ENCODE measurements at places on chromosomes 7 and 10. TPM values are rescaled to one million over a fixed set of nuclear protein-coding genes. Genes with fewer than 3 reads are reported as not detected.

The CSTF2T gene
- 19.1 TPM for total RNA-seq

The SLC13A1 gene
- total RNA-seq, result not detected

DNA sequence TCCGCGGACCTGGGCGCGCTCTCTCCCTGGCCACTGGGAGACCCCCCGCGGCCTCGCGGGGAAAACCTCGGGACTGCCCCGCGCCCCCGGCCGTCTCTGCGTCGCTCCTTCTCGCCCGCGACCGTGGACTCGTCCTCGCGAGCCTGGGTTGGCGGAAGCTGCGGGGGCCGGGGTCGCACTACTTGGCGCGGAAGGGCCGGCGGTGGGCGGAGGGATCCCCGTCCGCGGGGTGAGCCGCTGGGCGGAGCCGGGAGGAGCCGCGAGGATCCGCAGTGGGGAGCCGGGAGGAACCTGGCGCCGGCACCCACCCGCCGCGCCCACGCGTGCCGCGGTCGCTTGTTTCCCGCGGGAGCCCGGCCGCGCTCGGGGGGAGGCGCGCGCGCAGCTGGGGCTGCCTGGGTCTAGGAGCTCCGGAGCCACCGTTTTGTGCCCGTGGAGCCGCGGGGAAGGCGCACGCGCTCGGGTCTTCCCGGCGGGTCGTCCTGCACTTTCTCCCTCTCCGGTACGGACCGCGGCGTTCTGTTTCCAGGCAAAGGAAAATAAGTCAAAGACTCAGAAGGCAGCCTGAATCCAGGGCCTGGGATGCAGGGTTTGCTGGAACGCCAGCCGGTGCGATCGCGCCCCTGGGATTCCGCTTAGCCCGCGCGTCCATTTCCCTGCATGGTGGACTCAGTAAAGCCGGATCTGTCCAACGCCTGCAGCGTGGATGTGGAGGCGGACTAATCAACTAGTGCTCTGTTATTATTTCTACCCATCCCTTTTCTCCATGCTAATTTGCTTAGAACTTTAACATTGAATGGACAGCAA is 28.7 kb upstream of the KMT2C start:
- DNase-seq, result peak; percentile 74

- no peak for DNase-seq
Observed at GRCh38 chr7:36736090-36736898, 12.0 kb upstream of the AOAH start.

DNA sequence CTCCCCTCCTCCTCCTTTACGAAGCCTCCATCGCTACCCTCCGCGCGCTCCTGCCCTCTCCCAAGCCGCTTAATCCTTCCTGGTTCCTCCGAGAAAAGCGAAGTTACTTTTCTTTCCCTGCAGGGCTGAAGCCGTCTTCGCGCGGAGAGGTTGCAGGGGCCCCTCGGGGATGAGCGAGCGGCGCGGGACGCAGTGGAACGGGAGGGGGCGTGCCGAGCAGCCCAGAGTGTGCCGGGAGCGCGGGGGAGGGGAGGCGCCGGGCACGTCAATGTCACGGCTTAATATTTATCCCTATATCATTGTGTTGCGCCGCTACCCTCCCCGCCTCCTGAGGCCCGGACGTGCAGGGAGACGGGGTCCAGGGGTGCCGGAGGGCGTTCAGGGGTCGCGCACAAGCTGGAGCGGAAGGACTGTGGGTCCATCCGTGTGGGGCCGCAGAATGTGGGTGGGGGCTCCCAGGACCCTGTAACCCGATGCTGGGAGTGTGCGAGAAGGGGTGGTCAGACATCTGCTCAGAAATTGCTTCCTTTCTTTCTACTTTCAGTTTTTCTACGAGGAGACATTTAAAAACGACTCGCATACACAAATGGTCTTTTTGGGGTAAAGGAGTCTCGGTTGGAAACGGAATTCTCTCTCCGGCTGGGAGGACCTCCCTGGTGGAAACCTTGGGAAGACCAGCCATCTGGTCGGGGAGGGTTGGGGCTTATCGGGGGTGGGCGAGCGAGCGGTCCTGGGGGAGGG is 2.4 kb downstream of the CDK6 start:
- DNase-seq, result peak; percentile 70

DNA sequence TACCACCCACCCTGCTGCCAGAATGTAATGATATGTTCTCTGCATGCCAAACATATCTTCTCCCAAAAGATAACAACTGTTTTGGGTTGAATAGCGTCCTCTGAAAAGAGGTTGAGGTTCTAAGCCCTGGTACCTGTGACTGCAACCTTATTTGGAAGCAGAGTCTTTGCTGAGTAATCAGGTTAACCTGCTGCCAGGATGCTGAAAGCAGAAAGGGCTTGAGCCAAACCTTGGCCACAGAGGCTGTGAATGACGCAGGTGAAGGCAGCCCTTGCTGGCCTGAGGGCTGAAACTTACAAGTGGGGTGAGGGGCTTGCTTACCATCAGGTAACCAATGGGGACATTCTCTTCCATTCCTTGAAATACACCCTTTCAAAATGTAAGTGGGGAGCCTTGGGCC is 151.8 kb upstream of the RHEB start:
- DNase-seq, result peak; percentile 63

GRCh38 chr7:112238330-112238729 is 31.8 kb downstream of the ZNF277 start:
- DNase-seq, result no peak

DNA sequence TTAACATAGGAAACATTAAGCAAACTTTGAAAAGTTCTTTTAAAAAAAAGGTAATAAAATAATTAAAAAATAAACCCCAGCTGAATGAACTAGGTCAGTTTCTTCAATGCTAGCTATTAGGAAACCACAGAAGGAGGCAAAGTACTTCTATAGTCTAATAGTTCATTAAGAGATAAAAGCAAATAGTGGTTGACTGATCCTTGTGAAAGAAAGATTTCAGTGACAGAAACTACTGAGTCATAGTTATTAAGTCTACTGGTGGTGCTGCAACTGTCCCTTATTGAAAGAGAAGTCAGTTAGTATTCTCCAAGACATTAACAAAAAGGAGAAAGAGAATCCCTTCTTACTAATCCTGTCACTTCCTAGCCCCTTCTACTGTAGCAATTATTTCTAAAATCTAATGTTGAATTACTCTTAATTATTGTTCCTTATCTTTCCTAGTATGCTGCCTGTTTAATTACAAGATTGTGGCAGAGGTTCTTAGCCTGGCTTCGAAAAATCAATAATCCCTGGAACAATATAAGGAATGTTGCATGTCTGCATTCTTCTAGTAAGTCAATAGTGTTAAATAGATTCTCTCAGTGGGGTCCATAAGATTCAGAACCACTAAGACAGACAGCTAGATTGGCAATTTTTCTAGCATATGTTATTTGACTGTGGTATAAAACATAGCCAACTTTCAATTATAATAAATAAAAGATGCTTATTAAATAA is 18.2 kb downstream of the TCTN3 start:
- DNase-seq, result no peak

- no peak for DNase-seq
Observed at GRCh38 chr7:17599733-17600339, 301.4 kb downstream of the AHR start.

GRCh38 chr10:127738512-127739424 is 1.8 kb downstream of the FOXI2 start:
- DNase-seq, result no peak

DNA sequence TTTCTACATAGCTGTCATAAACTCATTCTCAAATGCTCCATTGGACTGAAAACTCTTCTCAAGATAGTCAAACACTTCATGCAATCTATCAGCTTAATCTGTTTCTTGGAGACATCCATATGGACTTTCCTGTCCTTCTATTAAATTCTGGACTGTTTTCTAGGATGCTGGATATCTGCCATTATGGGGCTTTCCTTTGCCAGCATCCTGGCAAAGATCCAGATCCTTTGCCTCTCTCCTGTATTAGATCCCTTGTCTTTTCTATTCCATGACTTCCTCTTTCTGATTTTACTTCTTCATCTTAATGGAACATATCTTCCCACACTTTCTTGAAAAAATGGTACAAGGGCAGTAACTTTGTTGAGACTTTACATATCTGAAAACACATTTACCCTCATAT is 35.9 kb upstream of the SKAP2 start:
- no peak for DNase-seq

- peak; percentile 40 for DNase-seq
Observed at GRCh38 chr7:131544449-131545301, 11.8 kb downstream of the PODXL start.

DNA sequence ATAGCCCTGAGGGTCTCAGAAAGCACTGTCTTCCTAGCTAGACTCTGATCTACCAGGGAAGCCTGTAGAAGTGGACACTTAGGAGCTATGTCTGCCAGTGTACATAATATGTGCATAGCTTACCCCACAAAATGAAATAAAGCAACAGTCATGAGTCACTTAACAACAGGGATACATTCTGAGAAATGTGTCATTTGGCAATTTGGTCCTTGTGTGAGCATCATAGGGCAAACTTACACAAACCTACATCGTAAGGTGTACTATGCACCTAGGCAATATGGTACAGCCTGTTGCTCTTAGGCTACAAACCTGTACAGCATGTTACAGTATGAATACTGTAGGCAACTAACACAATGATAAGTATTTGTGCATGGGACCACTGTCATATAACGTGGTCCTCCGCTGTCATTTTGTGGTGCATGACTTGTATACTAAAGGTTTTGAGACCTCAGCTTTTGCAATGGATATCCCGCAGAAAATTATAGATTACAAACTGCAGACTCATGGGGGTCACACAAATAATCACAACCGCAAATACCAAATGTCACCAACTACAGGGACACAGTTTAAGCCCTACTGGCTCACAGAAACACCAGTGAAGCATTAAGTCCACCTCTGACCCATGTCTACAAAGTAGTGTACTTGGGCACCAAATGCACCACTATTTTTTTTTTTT is 1.7 kb downstream of the URGCP start:
- peak; percentile 25 for DNase-seq
